NCI-H774 (cell line): ENCODE measurements at places on chromosomes 13 and 19.

DNA sequence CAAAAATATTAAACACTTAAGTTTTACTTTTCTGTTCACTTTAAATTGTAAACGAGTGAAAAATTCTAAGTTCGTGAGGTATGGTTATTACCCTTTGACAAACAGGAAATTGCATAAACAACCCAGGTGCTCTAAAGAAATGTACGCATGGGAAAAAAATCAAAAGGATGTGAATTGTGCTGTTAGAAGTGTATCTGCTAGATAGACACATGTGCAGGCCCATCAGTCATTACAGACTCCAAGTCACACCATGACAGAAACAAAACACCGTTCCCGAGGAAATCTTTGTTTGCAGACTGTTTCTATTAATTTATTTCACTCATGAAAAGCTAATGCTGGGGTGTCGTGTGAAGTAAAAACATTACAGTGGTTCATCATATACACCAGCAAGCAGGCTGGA lies 17.0 kb upstream of the DOCK9 start:
- DNase-seq: no peak

DNA sequence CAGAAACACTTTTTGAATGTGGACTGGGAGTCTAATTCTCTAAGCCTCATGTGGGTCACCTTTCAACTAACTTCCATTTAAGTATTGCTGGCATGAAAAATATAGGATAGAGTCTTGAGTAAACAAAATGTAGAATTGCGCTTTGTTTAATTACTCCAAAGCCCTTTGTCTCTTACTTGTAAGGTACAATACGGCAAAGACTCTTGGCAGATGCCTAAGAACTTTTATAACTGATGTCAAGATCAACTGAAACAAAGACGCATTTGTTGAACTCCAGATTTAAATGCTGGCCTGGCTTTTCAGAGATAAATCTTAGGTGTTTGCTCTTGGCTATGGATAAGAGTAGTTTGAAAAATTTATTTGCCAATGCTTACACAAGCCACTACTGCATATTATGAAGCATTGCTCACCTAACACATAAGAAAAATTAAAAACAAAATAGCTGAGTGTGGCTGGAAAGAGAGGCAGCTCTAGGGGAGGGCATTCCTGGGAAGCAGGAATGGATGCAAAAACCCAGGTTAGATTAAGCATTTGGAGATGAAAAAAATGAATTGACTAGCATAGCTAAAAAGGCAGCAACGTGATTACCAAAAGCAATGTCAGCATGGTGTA lies 107.3 kb upstream of the STARD13 start:
- no peak for DNase-seq

GRCh38 chr19:53853707-53854106 lies 14.0 kb upstream of the MYADM start:
- no peak for DNase-seq

- DNase-seq: no peak
Measured at GRCh38 chr19:43804432-43804831, 2.2 kb upstream of the LYPD5 start.

GRCh38 chr19:368630-369024 lies 24.0 kb upstream of the MIER2 start:
- DNase-seq: no peak

GRCh38 chr19:18475762-18476331 lies 37.9 kb upstream of the ISYNA1 start:
- no peak for DNase-seq

GRCh38 chr13:98912846-98913245 lies 65.0 kb downstream of the DOCK9 start:
- DNase-seq: no peak

DNA sequence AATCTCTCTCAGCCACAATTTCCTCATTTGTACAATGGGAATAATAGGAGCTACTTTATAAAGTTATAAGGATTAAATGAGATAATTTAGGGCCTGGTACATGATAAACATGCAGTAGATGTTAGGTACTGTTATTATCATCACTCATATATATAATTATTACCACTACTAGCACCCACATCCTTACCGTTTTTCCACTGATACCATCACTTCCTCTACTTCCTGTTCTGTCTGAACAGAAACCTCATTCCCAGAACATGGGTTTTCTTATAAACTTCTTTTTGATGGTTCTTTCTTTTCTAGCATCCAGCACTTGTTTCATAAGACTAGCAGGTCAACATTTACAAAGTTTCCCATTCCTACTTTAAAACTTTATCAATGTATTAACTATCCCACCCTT lies 6.3 kb downstream of the CDADC1 start:
- DNase-seq: no peak

- no peak for DNase-seq
Measured at GRCh38 chr13:99383511-99383921, 76.3 kb upstream of the GPR183 start.

- no peak for DNase-seq
Measured at GRCh38 chr19:32642771-32643170, 32.2 kb downstream of the ANKRD27 start.

DNA sequence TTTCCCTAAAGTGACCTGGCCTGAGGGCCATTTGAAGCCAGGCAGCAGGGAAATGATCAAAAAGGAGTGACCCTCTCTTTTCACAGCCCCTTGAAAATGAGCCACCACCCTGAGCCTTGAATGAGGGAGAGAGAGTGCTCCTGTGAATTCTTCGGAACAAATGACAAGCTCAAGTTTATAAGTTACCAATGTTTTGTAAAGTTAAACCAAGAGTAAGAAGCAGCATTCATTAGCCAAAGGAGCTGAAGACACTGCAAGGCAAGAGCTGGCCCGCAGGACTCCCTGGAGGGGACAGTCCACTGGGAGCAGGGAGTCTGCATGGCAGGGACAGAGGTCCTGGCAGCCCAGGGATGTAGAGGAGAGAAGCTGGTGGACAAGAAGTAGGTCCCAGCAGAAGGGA lies 16.7 kb upstream of the CCNP start:
- DNase-seq: no peak

DNA sequence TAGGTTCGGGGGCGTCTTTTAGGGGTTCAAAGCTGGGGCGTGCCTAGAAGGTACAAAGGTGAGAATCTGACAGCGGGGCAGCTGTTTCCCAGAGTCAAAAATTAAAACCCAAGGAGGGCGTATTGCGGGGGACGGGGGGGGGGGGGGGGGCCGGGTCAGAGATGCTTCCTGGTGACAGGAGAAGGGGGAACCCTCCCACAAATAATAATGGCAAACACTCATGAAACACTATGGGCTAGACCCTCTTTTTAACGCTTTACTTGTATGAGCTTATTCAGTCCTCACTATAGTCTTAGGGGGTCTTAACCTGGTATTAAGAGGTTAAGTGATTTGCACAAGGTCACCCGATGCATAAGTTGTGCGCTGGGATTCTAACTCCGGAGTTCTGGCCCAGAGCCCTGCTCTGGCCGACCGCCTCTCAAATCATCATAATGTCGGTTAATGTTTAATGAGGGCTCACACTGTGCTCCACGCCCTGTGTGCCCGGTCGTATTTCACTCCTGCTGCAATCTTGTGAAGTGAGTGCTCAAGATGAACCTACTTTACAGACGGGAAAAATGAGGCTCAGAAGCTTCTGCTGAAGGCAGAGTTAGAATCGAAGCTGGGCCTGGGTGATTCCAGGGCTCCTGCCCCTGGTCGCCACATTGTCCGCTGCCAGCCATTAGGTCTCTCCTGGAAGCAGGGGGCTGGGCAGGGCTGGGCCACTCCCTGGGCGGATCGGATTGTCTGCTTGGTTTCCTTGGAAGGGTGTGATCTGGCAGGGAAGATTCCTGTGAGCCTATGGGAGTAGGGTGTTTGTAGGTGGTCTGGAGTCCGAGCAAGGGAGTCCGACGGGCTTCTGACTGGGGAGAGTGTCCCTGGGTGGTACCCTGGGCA lies 964 bp downstream of the PAK4 start:
- DNase-seq: no peak

DNA sequence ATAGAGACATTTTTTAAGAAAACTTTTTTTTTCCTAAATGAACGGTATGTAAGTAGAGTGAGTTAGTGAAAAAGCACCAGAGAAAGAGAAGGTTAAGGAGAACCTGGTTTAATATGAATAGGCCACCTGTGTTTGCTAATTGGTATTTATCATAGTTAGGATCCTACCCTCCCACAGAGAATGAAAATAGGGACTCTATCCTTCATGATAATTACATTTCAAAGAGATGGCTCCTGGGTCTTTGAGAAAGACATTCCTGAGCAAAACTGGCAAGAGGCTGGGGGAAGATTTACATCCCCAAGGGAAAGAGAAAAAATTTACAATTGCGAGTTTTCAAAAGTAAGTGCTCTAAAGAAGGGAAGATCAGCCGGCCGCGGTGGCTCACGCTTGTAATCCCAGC lies 1284.5 kb downstream of the SLITRK1 start:
- no peak for DNase-seq

DNA sequence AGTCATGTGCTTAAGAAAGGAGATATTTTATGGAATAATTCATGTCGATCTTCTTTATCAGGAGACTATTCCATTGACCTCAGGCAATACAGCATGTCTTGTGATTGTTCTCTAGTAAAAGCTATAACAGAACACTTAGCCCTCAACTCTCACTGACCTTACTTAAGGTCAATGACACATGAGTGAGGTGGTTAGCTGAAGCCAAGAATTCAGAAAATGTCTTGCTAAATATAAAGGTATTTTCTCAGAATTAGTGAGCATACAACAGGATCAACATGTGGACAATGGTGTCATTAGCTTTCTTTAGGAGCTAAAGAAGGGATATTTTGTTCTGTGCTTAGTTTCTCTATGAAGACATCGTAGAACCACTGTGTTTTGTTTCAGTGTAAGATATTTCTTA lies 1730.4 kb upstream of the SLC10A2 start:
- no peak for DNase-seq

DNA sequence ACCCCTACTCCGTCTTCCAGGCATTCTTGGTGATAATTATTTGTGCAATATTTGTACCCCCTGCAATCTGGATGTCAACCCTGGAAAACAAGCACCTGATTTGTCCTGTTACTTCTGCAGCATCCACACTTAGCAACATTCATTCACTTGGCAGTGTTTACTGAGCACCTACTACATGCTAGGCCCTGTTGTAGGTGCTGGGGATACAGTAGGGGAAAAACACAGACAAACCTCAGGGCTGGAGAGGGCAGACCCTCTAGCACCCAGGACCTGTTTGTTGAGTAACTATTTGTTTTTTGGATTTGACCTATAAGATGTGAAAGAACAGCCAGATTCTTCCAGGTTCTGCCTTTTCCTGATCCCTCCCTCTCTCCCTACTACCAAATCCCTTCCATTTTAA lies 9.5 kb downstream of the NECTIN2 start:
- no peak for DNase-seq

GRCh38 chr13:98100481-98100880 lies 42.4 kb upstream of the FARP1 start:
- no peak for DNase-seq

GRCh38 chr19:2100719-2101061 lies 4.0 kb downstream of the IZUMO4 start:
- DNase-seq: no peak

- DNase-seq: no peak
Measured at GRCh38 chr19:6279620-6279930, 200 bp downstream of the MLLT1 start.

DNA sequence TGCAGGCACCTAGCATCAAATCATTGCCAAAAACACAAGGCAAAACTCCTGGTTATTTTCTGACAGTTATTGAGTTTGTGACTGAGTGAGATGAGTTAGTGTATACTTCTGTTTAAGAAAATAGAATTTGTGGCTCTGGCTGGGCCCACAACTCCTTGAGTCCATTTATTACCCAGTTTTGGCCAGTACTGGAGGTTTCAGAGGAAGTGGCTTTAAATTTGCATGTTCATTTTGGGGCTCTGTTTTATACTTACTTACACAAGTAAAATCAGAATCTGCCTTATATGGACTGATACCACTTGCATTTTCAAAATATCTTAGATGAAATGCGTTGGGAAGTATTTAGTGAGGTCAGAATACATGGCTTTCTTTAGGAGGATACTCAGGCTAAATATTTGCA lies 29.0 kb downstream of the TNFSF11 start:
- no peak for DNase-seq
